ENCODE measurements at places on chromosomes 6 and 20.
A peak's percentile ranks its signal among the peaks of the same experiment; 100 is the strongest.

DNA sequence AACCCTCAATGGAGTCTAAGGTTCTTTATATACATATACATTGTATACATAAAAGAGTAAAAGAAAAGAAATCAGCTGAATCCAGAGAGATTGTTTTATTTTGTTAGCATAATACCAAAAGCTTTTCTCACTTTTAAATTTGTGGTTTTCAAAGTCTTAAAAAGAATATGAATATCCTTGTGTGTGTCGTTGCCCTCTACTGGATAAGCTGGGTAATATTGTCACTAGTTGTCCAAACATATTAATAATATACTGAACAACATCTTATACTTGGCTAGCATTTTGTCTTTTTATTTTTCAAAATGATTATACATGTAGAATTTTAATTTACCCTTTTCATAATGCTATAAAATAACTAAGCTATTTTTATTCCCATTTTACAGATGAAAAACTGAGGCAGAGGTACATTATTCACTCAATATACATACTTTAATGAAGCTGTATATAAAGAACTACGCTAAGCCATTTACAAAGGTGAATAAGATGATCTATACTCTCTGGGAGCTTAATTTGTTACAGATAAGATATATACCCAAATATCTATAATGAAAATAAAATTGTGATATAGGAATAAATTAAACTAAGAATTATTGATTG lies 531.7 kb downstream of the TFAP2B start:
- DNase-seq: no peak

GRCh38 chr6:111767752-111768430 lies 105.4 kb downstream of the FYN start:
- no peak for DNase-seq

GRCh38 chr20:16007164-16007563 lies 566.1 kb downstream of the KIF16B start:
- no peak for DNase-seq

DNA sequence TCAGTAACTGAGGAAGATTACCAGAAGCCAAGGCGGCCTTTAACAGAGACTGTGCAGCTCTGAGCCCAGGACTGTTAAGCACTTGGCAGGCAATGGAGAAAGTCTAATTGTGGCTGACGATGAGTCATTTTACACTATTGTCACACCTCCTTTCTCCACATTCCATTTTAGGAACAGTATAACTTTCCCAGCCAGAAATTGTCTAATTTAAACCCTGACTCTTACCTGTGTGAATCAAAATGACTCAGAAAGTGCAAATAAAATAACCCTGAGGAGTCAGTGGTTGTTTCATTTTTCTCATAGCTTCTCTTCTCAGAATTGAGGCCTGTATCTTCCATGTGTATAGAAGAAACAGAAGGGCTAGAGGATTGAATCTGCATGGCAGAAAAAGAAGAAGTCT lies 40.0 kb upstream of the OPN5 start:
- DNase-seq: no peak

DNA sequence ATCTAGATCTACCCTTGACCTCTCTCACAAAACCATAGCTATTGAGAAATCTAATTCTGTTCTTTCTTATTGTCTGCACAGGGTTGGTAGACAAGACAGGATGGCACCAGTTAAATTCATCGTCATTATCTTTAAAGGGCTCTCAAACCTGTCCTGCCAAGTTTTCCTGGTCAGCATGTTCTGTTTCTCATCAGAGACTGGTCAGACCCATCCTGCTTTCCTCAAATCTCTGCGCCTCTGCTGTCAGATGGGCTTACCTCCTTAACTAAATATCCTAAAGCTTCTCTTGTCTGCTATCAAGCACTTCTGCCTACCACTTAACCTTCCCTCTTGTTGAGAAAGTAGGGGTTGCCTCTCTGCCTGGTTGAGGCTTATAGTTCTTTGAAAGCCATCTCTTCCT lies 125.2 kb downstream of the MYO6 start:
- no peak for DNase-seq

- DNase-seq: no peak
Measured at GRCh38 chr6:128870746-128871145, 12.2 kb upstream of the LAMA2 start.

GRCh38 chr6:97919631-97920030 lies 636.6 kb upstream of the MMS22L start:
- no peak for DNase-seq

- DNase-seq: no peak
Measured at GRCh38 chr6:56984361-56984760, 29.5 kb downstream of the BEND6 start.

GRCh38 chr20:57707320-57707719 lies 2.5 kb downstream of the PMEPA1 start:
- no peak for DNase-seq

GRCh38 chr6:133748628-133749027 lies 140.3 kb upstream of the TCF21 start:
- no peak for DNase-seq

DNA sequence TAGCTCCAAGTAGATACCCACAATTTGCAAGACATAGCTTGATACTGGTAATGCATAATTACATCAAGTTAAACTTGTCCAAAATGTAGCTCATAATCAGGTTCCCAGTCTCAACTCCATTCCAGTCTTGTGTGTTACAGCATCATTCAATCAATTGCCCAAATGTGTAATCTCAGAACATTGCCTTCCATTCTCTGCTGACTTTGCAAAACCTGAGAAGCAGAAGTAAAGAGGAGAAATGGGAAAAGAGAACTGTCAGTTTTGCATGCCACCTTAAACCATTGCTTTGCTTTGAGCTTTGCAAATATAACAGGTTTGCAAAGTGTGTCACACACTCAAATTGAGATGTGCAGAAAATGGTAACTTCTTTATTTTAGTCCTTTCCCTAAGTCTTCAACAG lies 40.3 kb upstream of the CNKSR3 start:
- DNase-seq: no peak

- no peak for DNase-seq
Measured at GRCh38 chr20:62254021-62254724, 15.9 kb downstream of the OSBPL2 start.

DNA sequence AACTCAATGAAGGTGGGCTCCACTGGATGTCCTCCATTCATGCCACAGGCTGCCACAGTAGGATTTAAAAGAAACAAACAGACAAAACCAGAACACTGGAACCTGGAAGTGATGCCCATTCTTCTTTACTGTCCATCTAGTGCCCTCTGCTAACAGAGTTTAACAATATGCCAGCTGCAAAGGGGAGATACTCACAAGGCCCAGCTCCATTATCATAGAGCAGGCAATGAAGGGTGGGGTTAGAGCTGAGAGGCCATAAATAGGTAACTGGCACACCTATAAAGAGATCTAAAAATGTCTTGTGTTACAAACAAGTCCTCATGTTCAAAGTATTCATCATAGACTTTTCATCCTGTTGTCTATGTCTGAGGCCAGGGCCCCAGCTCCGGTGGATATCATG lies 75.6 kb downstream of the SOD2 start:
- DNase-seq: no peak

- no peak for DNase-seq
Measured at GRCh38 chr6:391559-392440, at the start of gene IRF4. TSS of gene IRF4 (plus strand) at chr6:391752. CDS start at chr6:393153, 1,401 bp downstream.

DNA sequence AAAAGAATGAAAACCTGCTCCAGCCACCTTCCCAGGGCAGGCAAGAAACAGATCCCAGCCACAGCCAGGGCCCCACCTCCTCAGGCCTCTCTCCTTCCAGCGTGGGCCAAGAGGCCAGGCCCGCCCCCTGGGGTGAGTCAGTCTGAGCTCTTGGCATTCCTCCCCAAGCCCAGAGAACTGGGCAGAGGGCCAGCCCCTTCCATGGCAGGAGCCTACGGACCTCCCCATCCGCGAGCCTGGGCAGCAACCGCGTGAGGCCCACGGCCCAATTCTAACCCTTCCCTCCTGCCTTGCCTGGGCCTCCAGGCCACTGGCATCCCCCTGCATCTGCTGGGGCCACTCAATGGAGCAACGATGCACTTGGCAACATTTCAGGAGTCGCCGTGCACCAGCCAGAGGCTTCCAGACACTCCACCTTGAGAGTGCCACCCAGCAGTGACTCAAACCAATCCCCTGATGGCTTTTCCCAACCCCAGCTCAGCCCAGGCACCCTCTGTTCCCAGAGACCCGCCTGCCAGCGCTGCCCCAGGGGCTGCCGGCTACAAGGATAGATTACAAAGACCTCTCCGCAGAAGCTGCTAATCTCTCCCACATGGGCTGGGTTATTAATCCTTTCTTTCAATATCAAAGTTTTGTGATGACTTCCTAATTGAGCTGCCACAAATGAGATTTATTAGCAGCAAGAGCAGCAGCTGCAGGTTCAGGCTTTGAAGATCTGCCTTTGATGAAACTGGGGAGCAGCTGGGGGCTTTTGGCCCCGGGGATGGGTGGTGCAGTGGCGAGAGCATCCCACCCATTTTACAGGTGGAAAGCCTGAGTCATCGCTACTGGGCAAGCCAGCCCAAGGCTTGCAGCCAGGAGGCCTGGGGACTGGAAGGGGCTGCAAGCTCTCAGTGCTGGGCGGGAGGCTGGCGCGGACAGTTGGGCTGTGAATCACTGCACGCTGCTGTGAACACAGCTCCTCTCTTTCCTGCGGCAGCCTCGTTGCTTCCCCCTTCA lies 85.7 kb downstream of the NFATC2 start:
- peak; percentile 76 for DNase-seq

DNA sequence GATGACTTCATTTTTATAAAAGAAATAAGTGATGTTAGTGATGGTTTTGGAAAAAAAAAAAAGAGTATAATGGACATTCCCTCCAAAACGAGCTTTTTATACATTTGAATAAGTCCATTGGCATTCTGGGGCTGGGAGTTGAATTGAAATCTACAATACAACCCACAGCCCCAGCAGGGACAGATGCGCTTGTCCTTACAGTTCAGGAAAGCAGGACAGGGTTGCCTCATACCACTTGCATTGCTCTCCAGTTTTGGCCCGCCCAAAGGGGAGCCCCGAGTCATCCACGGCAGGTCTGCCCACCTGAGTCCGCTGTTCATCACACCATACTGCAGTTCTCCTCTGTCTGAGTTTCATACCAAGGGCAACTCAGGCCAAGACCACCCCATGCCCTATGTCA lies 46.2 kb downstream of the VAPB start:
- DNase-seq: no peak

DNA sequence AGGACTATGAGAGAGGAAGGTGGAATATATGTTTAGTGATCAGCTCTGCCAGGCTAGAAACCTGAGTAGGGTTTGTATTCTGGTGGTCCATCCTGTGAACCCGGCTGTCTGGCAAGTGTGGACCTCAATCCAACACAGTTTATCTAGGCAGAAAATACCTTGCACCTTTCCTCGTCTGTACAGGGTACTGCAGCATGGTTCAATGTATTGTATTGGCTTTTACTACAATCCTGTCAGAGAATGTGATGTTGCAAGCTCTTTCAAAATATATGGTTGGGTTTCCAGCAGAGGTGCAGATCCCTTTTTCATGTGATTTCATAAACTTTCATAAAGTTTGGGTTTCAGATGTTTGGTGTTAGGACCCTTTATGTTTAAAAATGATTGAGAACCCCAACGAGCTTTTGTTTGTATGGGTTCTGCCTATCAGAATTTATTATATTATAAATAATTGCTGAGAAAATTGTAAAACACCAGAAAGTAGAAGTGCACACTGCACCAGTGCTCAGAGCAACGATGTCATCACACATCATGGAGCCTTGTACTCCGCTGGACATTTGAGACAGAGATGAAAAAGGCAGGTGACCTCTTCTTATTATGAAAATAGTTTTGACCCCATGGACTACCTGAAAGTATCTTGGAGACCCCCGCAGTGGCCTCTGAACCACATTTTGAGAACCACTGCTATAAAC lies 106.6 kb downstream of the RTN4IP1 start:
- no peak for DNase-seq

- no peak for DNase-seq
Measured at GRCh38 chr6:63998991-63999390, 363.4 kb downstream of the PHF3 start.

DNA sequence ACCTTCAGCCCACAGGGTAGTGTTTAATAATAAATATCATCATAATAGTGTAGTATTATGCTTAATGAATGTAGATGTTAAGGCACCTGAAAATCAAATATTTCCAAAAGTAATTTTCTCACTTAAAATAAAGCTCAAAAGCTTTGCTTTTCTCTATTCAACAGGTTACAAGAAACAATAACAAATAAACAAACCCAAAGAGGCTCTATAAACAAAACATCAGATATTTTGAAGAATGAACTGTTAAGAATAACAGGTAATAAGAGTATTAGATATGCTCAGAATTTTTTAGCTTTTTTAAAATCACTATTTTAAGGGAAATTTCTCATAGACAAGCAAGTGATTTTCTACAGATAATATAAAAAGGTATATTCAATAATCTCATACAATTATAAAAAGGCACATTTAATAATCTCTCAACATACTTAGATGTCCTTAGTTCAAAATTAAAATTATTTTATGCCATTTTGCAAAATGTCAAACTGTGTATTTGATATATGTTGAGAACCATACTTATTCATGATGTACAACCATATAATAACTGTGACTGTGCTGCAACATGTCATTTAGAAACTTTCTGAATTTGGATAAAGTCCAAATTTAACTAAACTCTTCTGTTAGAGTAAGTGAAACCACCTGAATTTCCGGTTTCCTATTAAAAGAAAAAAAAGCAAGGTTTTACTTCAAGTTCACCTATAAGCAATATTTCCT lies 35.8 kb downstream of the PHIP start:
- DNase-seq: no peak

DNA sequence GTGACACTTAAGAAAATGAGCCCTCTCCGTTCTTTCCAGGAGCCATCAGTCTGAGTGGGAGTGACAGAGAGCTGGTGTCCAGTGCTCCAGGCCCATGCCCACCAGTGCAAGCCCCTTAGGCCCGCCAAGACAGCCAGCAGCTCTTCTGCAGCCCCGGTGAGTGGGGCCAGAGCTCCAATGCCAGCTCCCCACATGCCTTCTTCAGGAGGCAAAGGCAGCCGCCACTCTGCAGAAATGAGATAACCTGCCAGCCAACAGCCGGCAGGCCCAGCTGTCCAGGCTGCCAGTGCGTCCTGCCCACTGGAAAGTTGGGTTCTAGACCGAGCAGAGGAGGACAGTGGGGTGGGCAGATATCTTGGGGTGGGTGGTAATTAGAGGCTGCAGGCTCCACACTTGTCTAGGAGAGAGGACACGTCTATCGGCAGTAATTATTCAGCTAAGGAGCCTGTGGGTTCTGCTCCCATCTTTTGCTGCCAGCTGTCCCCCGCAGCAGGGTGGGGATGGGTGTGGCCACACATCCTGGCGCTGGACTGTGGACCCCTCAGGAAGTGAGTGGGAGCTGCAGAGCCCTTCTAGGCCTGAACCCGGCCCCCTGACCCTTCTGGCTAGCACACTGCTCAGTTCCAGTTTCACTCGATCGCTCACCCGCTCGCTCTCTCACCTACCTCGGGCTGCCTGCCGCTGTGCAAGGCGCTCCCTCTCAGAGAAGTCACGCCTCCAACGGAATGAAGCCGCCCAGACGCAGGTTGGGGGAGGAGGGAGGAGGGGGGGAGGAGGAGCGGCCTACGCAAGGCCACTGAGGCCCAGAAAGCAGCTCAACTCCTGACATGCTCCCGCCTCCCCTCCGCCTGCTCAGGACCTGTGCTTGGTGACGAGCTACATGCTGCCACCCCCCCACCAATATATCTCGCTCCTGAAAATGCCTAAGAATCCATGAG lies 3.6 kb downstream of the GRM4 start:
- no peak for DNase-seq
